Left cardiac atrium (tissue), 4 donors: ENCODE measurements at places on chromosomes 11 and 22.

GRCh38 chr11:83259559-83259958, 26.6 kb downstream of the CCDC90B start:
- DNase-seq, result no peak

DNA sequence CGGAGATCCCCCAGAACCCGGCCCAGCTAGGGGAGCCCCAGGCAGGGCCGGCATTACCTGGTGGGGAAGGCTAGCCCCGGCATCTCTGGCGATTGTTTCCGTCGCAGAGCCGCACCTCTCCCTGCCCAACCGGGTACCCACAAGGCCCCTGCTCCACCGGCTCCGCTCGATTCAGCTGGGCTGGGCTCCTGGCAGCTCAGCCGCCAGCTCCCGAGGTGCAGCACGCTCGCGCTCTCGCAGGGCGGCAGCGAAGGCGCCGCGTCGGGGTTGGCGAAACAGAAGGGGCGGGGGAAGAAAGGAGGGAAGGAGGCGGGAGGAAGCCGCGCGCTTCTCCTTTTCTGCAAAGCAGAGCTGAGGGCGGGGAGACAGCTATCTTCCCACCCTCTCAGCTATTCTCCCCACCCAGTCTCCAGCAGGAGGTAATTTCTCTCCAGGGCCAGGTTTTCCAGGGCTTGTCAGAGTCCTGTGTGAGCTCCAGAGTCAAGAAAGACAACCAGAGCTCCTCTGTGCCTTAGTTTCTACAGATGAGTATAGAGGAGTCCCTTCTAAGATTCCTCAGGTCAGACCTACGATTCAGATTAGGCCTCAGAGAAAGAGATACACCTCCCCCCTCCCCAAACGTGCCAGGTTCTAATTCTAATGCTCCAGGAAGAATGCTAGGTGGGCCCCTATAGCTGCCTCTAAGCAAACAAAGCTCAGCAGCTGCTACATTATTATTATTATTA, 62.0 kb downstream of the PAK1 start:
- peak; percentile 85 for DNase-seq

DNA sequence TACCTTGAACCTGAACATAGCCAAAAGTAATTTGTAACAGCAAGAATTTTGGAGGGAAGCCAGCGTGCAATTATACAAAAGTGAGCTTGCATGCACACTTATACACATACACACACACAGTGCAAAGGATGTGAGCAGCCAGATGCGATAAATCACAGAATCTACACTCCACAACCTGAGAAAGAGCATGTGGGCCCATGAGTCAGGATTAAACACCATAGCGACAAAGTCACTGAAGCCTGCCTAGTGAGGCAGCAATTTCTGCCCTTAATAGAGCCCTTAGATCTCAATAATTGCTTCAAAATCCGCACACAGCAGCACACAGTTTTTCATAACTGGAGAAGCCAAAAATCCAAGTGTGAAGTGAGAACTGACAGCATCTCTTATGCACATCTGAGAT, 42.6 kb upstream of the TEAD1 start:
- DNase-seq, result no peak

DNA sequence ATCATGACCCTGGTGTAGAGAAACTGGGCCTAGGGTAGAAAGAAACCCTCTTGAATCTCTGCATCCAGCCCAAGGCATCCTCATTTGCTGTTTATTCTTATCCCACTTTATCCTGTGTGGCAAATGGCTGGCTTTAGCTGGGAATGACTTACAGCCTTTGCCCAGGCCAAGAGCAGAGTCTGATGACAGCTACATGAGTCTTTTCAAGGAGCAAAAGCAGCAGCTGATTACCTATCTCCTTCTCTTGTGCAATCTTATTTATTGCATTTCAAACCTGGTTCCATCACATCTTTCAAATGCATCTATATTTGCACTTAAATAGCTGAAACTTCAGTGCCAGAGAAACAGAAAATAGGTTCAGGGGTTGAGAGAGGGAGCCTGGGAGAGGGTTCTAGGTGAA, 26.1 kb downstream of the SYT13 start:
- DNase-seq, result no peak

DNA sequence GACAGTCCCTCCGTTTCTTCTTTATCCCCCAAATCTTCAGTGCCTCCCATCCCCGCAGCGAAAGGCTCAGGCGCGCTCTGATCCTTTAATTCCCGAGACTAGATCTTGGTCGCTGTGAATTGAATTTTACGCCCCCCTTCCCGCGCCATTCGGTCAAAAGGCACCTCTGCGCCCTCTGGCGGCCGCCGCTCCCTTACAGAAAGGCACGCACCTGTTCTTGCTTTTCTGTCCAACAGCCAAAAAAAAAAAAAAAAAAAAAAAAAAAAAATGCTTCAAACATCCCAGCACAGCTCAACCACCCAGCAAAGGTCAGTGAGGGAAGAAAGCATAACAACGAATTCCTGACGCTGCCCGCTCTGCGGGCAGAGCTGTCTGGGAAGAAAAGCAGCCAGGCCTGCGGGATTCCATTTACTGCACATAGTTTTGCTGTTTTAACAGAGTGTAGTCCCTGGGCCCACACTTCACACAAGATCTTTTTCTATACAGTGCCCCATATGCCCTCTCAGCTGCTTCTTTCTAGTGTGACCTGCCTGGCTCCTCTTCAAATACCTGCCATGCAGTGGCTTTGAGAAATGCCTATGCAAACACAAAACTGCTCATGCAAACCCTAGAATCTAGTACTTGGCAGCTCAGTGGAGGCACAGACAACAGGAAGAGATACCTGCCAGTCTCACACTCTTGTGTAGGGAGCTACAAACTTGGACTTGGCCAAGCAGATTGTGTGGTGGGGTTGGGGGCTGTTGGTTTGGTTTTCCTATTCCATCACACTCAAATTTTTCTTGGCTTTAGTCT, 1.3 kb upstream of the ESAM start:
- peak; percentile 91 for DNase-seq

DNA sequence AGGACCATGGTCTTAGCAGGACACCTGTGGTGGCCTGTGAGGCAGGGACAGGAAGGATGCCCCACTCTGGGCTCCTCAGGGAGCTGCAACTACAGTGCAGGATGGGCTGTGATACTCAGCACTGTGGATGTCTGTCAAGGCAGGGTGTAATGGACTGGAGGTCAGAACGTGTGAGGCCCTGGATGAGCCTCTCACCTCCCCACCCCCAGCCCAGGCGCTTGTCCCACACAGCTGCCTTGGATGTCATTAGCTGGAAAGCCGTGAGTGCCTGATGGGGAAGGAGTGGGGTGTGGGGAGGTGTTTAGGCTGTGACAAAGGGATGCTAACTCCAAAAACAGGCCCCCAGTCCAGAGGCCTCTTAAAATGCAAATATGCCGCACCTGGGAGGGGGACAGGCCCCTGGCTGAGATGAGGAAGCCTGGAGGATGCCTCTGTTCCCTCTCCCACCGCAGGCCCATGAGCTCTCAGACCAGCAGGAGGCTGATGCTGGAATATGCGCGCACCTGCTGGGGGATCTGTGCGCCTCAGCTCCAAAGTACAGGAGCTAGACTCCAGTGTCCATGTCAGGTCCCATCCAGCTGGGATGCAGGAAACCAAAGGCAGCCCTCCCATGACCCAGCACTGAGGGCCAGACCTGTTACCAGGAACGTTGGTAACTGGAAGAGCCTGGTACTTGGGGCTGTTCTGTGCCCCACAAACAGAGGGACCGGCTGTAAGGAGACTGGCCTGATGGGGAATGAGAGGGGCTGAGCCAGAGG, 25.1 kb downstream of the RSPH14 start:
- no peak for DNase-seq
